ENCODE measurements at places on chromosomes 3 and 15.

DNA sequence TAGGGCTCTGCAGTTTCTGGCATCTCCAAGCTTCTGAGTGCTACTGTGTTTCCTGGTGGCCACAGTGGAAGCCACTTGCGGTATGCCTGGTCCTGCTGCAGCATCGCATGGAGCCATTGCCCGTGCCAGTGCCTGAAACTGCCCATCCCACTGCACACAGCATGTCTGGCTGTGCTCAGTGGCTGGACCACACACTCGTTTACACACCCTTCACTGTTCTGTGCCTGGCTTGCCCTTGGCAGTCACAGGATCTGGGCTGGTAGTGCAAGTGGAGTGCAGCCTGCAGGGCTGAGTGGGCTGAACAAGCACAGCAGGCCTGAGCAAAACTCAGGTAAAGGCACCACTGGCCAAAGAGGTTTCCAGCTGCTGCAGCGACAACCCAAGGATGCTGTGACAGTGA is 600.0 kb downstream of the SI start:
- DNase-seq, result no peak

DNA sequence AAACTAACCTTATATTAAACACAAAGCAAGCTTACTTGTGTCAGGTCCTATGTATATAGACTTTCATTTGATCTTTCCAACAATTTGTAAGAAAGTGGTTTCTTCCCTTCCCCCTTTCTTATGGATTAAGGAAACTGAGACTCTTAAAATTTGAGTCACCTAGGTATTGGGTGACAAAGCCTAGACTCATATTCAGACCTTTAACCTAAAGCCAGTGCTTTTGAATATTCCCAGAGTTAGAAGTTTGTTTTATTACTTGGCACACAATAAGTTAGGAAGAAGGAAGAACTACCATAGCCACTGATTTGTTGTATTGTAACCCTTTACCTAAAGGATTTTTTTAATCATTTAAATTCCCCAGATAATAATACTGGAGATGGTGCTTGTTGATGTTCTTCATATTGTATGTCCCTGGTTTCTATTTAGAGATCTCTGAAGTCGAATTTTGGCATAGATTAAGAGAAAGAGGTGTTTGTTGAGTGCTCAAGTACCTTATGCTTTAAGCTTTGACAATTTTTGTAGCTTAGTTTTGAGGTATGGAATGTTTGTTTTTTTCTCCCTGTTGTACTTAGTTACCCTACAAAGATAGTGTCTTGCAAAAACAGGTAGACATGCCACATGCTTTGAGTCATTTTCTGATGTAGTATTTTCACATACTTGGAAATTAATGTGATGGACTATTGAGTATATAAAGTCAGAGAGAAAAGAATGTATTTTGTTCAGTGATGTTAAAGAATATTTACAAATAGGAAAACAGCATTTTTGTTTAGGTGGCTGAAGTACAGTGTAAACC is 11.2 kb downstream of the TSC22D2 start:
- no peak for DNase-seq

- no peak for DNase-seq
These were observed 59.0 kb upstream of the GSK3B start for GRCh38 chr3:120153294-120153693.

GRCh38 chr3:45688194-45688881 is 858 bp upstream of the SACM1L start:
- peak; percentile 48 for DNase-seq

DNA sequence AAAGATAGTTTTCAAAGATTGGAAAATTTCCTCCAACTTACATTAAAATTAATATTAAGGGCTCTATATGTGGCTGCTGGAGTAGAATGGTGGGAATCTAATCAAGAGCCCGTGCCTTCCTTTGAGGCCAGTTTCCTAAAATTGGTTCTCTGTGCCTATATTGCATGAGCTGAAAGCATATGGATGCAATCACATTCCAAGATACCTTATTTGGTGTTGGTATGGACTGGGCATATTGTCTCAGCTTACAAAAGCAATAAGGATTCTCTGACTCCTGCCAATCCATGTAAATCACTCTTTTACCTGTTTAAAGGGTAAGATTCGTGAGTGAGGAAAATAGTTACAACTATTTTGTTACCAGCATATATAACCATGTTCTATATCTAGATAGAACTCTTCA is 111.6 kb downstream of the GREM1 start:
- DNase-seq, result no peak
